ENCODE measurements at places on chromosomes 2 and 18.

DNA sequence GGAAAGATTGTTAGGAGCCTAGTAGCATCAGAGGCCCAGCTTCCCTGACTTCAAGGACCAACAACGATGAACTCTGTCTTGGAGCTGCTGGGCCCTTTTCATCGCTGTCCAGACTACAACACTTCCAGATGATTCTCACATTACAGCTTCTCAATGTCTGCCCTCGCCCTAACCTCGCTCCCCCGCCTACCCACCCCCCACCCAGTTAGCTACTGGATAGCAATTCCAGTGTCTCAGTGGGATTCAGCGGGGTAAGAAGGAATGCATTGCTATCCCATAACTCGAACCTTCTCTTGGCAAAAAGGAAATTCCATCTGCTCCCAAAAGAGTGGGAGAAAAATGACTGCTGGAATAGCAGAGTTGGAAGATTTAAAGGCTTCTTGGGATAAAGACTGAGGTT, 65.0 kb downstream of the RPL37A start:
- DNase-seq, result no peak

DNA sequence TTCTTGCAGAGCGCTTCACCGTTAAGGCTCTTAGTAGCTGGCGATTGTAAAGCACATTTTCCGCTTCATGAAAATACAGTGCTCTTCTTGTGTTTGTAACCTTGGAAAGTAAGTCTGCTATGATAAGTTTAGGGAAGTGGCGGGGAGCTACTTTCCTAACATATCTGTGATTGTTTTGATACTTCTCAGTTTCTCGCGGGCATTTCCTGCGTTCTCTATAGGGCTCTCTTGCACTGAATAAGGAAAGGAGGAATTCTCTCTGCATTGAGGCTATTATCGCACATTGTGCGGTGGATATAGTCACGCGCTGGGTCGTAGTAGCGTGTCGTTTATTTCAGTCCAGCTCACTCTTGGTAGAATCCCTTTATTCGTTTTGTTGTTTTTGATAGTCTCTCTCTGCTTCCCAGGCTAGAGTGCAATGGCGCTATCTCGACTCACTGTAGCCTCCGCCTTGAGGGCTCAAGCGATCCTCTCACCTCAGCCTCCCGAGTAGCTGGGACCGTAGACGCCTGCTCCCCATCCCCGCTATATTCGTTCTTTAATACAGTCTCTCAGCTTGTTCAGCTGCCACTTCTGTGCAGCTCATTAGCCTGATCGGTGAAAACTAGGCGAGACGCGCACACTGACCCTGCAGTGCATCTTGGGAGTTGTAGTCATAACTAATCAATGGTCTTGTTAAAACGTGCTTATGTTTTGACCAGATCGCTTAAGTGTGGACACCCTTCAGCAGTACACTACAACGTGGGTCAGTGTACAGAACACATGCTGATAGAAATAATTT, 1.0 kb upstream of the PPP4R3B start:
- DNase-seq, result peak; percentile 20

GRCh38 chr2:131588152-131588873, 60.6 kb downstream of the CCDC74A start:
- no peak for DNase-seq

DNA sequence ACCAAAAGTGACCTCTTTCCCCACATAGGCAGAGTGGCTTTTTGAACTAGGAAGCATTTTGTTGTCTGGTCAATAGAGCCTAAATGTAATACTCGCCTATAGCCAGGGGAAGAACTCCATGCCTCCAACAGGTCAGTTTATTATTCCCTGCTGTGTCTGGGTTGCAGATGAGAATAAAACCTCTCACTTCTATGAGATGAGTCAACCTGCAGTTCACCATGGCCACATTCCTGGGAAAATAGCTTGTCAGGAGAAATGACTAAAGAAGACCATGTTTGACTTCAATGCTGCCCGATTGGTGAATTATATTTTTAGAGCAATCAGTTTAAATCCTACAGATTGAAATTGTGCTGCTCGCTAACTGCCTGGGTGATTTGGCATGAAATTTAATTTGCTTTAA, 46.7 kb upstream of the LRRTM1 start:
- DNase-seq, result no peak

DNA sequence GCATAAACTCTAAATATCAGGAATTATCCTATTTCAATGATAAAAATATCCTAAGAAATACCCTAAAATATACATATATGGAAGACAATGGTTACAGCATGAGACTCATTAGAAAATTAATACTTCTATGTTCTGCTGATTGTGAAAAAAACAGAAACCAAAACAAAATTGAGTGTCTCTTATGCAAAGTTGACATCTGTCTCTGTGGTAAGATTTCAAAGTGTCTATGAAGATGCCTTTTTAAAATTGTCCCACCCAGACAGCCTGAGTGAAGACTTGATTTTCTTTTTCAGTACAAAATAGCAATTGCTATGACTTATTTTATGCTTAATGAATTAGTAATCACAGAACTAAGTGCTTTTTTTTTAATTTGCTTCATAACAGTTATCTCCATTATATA, 1368.4 kb upstream of the LRRTM1 start:
- no peak for DNase-seq

DNA sequence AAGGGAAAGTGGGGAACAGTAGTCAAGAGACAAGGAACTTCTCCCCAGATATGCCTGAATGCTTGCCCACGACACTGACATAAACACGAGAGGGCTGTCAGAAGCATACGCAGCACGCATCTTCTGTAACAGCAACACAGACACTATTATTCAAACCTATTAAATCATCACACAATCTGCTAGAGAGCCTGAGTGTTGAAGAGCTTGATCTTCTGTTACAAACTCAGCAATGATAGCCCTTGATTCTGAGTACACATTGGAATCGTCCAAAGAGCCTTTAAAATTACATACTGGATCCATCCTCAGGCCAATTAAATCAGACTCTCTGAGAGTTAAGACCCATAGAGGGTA, 111.6 kb downstream of the ZNF521 start:
- no peak for DNase-seq

- DNase-seq, result no peak
These were observed 19.3 kb upstream of the TMEM87B start for GRCh38 chr2:112035786-112036185.

All from stimulated activated CD4-positive, alpha-beta T cell treated with anti-CD3 and anti-CD28 coated beads, Interleukin-15, amount 100 ng/mL, for 1 hour (primary cell).